ENCODE measurements at places on chromosomes 1 and 21.

- DNase-seq, result no peak
These were observed 977.9 kb downstream of the BRINP3 start for GRCh38 chr1:189499736-189500135.

DNA sequence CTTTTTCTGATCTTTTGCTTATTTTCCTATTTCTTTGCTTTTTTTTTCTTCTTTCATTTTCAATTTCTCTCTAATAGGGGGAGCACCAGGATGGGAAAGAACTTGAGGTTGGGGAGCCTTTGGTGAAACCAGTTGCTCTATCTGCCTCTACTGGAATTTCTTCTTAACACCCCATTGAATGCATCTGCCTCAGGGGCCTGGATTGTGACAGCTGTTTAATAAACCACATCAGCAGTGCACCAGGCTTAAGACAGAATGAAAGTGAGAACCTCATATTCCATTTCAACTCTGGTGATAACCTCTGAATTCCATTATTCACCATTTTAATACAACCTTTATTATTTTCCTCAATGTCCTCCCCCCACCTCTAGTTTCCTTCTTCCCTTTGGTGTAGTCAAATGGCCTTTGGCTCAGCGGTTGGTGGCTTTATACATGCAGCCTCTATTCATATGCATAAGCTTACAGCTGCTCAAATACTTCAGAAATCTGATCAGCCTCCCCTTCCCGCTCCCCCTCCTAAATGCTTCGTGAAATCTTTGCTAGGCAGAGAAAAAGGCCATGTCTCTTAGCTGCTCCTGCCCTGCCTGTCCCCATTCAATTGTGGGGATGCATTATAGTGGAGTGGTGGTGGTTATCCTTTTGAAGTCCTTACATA, 537.3 kb upstream of the PLXNA2 start:
- DNase-seq, result no peak

DNA sequence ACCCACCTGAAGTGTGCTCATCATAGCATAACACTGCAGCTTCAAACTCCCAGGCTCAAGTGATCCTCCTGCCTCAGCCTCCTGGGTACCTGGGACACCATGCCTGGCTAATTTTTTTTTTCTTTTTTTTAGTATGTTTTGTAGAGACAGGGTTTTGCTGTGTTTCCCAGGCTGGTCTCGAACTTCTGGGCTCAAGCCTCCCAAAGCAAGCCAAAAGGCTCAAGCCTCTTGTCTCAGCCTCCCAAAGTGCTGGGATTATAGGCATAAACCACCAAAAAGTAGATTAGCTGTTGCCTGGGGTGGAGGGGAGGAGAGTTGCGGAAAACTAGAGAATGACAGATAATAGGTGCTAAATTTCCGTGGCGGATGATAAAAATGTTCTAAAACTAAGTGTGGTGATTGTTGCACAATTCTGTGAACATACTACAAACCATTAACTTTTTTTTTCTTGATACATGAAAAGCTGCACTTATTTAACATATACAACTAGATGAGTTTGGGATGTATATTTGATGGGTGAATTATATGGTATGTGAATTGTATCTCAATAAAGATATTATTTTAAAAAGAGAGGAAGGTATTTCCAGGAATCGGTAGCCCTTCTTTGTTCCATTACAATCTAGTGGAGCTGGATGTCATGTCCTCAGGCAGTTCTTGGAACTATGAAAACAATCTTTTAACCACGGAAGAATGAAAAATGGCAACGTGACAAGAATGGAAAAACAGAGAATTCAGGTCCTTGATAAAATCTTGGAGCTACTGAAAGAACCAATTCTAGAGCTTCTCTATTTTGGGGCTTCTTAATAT, 27.3 kb upstream of the MED18 start:
- DNase-seq, result no peak

GRCh38 chr1:219566951-219567947, 45.7 kb downstream of the ZC3H11B start:
- no peak for DNase-seq

DNA sequence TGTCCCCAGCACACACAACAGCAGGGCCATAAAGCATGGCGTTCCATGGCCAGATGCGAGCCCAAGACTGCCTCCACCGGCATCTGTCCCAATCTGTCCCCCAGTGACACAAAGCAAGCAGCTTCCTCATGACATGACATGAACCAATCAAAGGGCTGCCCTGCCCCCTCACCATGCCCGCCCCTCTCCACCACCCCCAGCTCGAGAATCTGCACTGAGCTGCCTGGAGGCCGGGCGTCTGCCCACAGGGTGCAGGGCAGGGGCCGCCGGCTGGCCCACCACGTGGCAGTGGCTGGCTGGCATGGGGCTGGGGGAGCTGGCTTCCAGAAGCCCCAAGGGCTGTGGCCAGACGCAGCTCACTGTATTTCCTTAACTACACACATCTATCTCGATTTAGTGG, 27.8 kb downstream of the WNT9A start:
- DNase-seq, result no peak

- no peak for DNase-seq
These were observed 38.9 kb upstream of the TARDBP start for GRCh38 chr1:10973552-10973951.

- DNase-seq, result no peak
These were observed 2.0 kb downstream of the CD1B start for GRCh38 chr1:158329300-158329699.

DNA sequence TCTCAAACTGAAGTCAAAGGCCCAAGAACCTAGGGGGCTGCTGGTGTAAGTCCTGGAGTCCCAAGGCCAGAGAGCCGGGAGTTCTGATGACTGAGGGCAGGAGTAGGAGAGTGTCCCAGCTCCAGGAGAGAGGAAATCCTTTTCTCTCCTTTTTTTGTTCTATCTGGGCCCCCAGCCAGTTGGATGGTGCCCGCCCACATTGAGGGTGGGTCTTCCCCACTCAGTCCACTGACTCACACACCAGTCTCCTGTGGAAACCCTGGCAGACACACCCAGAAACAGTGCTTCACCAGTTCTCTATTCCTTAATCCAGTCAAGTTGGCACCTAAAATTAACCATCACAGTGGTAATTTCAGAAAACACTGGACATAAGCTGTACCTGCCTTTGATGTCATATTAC, 12.7 kb upstream of the WDR26 start:
- DNase-seq, result no peak

- DNase-seq, result no peak
These were observed 56.7 kb upstream of the ATP1A1 start for GRCh38 chr1:116316373-116316772.

- DNase-seq, result no peak
These were observed 3.0 kb upstream of the RGS8 start for GRCh38 chr1:182687361-182687760.

- no peak for DNase-seq
These were observed 20.4 kb downstream of the DENND2D start for GRCh38 chr1:111179968-111180533.

DNA sequence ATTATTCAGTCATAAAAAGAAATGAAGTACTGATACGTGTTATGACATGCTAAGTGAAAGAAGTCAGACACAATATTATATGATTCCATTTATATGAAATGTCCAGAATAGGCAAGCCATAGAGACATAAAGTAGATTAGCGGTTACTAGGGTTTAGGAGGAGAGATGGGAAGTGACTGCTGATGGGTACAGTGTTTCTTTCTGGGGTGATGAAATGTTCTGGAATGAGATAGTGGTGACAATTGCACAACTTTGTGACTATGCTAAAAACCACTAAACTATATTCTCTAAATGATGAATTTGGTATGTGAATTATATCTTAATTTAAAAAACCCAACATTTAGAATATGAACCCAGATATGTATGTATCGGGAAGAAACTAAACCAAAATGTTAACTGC, 27.6 kb downstream of the IPP start:
- DNase-seq, result no peak

GRCh38 chr1:190175320-190175719, 302.3 kb downstream of the BRINP3 start:
- no peak for DNase-seq

GRCh38 chr1:93446837-93447451, 974 bp upstream of the FNBP1L start:
- DNase-seq, result no peak

GRCh38 chr1:30771005-30771404, 13.4 kb upstream of the LAPTM5 start:
- no peak for DNase-seq

DNA sequence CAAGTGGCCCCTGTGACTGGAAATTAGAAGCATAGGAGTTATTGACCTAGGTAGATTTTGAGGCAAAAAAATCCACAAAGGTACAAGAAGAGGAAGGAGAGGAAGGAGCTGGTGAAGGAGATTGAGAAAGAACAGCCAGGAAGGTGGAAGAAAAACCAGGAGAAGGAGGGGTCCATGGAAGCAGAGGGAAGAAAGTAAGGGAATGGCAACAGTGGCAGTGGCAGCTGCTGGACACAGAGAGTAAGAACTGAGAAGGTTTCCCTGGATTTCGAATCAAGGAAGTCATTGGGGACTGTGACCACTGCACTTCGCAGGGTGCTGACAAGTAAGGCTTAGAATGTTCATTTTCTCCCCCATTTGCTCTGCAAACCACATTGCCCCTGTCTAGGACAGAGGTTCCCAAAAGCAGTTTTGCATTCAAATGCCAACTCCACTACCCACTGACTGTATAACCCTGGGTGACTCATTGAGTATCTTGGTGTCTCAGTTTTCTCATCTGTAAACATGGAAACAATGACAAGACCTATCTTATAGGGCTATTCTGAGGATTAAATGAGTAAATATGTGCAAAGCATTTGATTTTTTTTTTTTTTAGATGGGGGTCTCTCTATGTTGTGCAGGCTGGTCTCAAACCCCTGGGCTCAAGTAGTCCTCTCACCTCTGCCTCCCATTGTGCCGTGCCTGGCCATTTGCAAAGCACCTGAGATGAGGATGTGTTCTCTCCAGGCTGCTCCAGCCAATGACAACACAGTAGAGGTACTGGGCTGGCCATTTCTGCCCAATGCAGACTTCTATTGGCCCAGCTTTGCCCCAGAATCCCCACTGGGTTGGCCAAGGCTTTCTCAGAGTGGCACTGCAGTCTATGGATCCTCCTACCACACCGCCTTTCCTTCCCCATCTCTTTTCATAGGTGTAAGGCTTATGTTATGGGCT, 9.3 kb upstream of the CAPN2 start:
- no peak for DNase-seq

- no peak for DNase-seq
These were observed 14.4 kb downstream of the FRRS1 start for GRCh38 chr1:99751877-99752504.

GRCh38 chr1:60367532-60367931, 294.0 kb upstream of the C1orf87 start:
- DNase-seq, result no peak

DNA sequence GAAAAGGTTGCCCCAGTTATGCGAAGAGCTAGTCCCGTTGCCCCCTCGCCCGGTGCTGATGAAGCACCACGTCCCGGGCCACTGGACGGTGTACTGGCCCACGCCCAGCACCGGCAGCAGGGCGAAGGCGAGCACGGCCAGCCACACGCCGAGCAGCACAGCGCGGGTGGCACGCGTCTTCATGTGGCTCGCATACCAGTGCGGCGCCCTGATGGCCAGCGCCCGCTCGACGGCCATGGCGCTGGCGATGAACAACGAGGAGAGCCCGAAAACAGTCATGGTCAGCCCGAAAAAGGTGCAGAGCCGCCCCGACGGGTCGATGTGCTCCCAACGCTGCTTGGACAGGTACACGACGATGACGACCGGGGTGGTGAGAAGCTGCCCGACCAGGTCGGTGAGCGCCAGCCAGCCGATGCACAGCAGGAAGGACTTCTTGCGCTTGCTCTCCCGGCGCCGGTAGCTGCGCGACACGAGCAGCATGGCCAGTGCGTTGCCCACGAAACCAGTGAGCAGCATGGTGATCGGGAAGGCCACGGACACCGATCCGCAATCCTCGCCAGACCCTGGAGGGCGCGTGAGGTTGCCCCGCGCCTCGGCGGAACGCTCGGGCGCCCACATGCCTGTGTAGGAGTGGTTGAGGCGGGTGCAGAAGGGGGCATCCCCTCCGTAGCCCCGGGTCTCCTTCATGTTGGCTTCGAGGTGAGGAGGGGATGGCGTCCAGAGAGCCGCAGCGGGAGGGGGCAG, 553 bp downstream of the PTGER3 start:
- DNase-seq, result no peak

GRCh38 chr1:27086026-27086425, 68.9 kb downstream of the SLC9A1 start:
- DNase-seq, result no peak

- DNase-seq, result no peak
These were observed 34.1 kb downstream of the CLCA1 start for GRCh38 chr1:86502721-86503405.

- no peak for DNase-seq
These were observed 912 bp upstream of the PKNOX1 start for GRCh38 chr21:42973309-42973990.

All from stimulated activated CD8-positive, alpha-beta memory T cell treated with anti-CD3 and anti-CD28 coated beads, Interleukin-2, amount 100 ng/mL, for 1 hour (primary cell).